ENCODE measurements at places on chromosomes 6 and 20.
A peak's percentile ranks its signal among the peaks of the same experiment; 100 is the strongest.

GRCh38 chr20:6426287-6426891 lies 303.6 kb upstream of the FERMT1 start:
- DNase-seq: no peak

GRCh38 chr20:64035066-64035932 lies 683 bp upstream of the C20orf204 start:
- DNase-seq: no peak

- DNase-seq: no peak
These were observed 2.8 kb downstream of the HMGA1 start for GRCh38 chr6:34239500-34239825.

- DNase-seq: no peak
These were observed 847.7 kb upstream of the HS3ST5 start for GRCh38 chr6:115190534-115190933.

DNA sequence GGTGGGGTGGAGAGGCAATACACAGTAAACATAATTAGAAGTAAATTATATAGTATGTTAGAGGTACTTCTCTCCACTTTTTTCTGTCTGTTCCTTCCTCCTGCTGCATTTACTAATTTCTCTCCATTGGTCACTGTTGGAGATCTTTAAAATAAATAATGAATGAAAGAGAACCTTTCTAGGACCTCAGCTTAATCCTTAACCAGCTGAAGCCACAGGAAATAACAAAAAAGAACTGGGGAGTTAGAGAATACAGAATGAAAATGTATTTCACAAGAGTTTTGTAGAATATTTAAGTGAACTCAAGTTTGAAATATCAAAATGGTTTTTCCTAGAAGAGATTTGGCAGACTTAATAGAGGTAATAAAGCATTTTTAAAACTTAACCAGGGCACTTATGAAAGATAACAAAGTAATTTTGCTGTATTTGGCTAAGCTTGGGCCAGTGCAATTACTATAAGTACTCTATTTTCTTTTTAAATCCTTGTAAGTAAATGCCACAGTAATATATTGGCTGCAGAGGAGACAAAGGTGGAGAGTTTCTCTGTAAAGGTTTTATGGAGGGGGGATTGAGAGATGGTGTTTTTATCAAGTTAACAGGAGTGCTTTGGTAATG lies 405.0 kb downstream of the CDKAL1 start:
- no peak for DNase-seq

DNA sequence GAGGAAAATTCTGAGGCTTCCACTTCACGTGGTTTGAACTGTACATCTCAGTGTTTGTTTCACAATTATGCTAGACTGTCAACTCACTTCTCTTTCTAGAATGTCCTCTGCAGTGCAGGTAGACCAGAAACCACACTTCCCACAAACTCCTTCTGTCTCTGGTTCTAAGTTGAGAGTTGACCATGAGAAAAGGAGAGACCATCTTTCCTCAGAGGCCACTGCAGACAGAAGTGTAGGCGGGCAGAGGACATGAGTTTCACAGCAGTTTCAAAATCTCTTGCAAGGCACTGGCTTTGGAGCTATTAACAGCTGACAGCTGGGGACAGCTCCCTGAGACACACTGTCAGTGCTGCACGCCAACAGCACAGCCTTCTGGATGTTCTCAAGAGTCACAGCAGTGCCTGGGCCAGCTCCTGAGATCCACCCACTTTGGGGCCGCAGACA lies 55.4 kb upstream of the MOXD1 start:
- no peak for DNase-seq

- DNase-seq: no peak
These were observed 41.0 kb downstream of the ZNF292 start for GRCh38 chr6:87196275-87196842.

DNA sequence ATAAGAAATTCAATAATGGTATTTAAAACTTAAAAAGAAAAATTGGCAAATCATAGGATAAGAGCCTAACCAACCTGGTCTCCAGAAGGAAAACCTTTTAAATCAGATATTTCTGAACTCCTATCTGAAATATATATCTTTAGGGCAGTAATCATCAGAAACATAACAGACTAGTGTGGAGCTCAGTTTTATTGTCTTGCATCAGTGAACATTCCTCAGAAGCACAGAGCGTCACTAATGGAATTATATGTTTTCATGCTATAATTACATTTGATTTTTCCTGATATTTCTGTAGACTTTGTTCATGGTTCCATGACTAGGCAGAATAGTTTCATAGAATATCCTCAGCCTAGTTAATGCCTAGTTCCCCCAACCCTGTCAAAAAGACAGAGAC lies 262.2 kb downstream of the EYA4 start:
- no peak for DNase-seq

- DNase-seq: no peak
These were observed 77.5 kb downstream of the CAP2 start for GRCh38 chr6:17470938-17471327.

DNA sequence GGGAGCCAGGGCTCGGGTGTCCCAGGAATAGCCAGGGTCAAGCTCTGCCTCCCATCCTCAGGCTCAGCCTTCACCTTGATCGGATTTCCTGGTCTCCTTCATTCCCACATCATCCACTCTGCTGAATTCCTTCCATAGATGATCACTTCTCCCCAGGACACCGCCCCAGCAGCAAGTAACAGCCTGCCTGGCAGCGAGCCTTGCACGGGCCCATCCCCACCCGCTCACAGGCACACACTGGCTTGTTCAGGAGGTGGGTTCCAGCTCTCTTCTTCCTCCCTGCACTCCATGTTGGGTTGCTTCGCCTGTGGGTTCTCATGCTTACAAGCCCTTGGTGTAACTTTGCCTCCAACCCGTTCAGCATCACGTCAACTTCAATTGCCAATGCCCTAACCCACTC lies 113.0 kb upstream of the IYD start:
- DNase-seq: no peak

DNA sequence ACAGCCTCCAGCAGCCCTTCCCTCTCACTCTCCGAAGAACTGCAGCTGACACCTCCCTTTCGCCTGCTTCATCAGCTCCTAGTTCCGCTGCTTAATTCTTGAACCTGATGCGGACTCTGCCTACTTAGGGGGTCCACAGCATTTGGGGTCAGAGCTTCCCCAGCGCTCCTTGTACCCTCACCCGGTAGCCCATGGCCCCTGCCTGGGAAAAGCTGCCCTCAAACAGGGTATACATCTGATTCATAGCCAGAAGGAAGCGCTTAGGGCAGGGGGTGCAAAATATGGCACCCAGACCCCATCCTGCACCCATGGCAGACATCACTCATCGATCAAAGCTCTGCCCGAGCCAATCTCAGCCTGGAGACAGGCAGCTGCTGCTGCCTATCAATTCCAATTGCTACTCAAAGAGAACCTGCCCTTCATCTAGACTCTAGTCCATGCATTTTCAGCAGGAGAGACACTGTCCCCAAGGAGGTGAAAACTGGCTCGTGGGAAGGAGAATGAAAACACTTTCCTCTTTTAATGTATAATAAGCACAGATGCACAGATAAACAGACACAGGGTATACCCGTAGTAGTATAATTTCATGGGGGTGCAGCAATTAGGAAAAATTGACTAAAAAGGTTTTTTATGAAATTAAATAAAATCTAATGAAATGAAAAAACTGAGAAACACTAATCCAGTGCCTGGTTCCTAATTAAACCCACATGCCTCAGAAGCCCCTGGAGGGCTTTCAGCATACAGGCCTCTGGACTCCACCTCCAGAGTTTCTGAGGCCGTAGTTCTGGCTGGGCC lies 194.8 kb downstream of the PREX1 start:
- no peak for DNase-seq

GRCh38 chr20:54624706-54625390 lies 149.5 kb downstream of the DOK5 start:
- no peak for DNase-seq

GRCh38 chr6:37314487-37315156 lies 39.2 kb upstream of the RNF8 start:
- DNase-seq: peak; percentile 19

GRCh38 chr6:41171908-41172307 lies 9.0 kb upstream of the TREM2 start:
- DNase-seq: no peak

DNA sequence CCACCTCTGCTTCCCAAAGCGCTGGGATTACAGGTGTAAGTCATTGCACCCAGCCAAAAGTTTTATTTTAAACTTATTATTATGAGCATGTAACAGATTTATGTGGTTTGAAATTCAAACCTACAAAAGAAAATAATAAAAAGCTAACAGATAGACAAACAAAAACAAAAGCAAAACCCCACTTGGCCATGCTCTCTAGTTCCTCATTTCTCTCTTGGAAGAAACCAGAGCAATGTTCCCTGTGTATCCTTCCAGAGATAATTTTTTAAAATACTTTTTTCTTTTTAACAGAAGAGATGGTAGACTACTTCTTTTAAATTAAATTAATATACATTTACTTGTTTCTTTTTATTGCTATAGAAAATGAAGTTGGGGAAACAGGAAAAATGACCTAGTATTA lies 28.0 kb upstream of the SLC17A3 start:
- DNase-seq: no peak

DNA sequence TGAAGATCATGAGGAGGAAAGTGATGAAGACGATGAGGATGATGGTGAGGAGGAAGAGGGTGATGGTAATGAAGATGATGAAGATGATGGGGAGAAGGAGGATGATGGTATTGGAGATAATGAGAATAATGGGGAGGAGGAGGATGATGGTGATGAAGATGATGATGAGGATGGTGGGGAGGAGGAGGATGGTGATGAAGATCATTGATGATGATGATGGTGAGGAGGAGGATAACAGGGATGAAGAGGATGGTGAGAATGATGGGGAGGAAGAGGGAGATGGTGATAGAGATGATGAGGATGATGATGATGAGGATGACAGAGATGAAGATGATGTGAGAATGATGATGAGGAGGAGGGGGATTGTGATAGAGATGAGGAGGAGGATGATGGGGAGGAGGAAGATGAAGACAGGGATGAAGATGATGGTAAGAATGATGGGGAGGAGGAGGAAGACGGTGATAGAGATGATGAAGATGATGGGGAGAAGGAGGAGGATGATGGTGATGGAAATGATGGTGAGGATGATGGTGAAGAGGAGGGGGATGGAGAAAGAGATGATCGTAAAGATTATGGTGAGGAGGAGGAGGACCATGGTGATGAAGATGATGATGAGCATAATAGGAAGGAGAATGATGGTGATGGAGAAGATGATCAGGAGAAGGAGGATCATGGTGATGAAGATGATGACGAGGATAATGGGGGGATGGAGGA lies 273.7 kb downstream of the SMOC2 start:
- DNase-seq: no peak

DNA sequence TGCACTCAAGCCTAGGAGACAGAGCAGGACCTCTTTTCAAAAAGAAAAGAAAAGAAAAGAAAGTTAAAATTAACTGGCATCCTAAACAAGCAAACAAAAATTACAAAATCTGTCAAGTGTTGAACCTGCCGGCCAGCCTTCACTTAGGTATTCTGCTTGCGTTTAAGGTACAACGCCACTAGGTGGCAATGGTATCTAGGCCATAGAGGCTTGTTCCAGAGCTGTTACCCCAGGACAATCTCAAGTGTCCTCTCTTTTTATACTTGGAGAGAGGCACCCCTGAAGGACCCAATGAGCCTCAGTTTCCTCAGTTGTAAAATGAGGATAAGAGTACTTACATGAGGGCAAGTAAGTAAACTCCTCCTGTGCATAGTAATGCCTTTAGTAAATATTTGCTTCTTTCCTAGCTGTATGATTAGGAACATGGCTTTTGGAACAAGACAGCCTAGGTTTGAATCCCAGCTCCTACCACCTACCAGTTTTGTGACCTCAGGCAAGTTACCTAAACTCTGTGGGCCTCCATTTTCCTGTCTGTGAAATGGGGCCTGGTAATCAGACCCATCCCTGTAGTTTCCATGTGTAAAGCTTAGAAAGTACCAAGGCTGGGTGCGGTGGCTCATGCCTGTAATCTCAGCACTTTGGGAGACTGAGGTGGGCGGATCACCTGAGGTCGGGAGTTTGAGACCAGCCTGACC lies 5.8 kb upstream of the PACSIN1 start:
- peak; percentile 37 for DNase-seq

- DNase-seq: no peak
These were observed 32.5 kb downstream of the TBX18 start for GRCh38 chr6:84731901-84732300.

- DNase-seq: no peak
These were observed 6.1 kb downstream of the TP53RK start for GRCh38 chr20:46683011-46683667.

GRCh38 chr6:72363844-72364740 lies 257.8 kb upstream of the KCNQ5 start:
- no peak for DNase-seq

GRCh38 chr20:31698803-31699718 lies 23.6 kb downstream of the BCL2L1 start:
- no peak for DNase-seq

- DNase-seq: no peak
These were observed 41.7 kb downstream of the CHMP4B start for GRCh38 chr20:33852626-33853506.

- no peak for DNase-seq
These were observed 492 bp upstream of the RNF39 start for GRCh38 chr6:30075790-30076732.

Measured in stimulated activated CD4-positive, alpha-beta T cell treated with anti-CD3 and anti-CD28 coated beads, Interleukin-2, amount 100 ng/mL, for 48 hours (primary cell).